ENCODE measurements at places on chromosomes 3 and 15.

- DNase-seq: no peak
These were observed 807.4 kb downstream of the SQOR start for GRCh38 chr15:46442184-46442583.

DNA sequence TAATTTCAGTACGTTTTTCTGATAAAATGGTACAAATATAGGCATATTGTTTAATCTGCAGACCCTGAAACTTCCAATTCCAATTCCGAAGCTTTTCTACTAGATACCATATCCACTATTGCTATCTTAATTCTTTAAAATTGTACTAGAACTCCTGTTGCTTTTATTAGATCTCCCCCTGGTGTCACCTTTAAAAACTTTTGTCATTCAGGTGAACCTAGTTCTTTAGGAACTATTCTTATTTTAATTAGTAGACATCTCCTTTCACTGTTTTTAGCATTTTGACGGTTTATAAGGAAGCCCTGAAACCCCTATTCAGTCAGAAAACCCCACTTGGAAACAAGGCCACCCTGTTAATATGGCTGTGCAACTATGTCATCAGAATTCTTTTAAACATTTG is 22.3 kb downstream of the C2CD4B start:
- DNase-seq: no peak

GRCh38 chr3:113736548-113737089 is 9.4 kb downstream of the NAA50 start:
- peak; percentile 84 for DNase-seq

GRCh38 chr15:42933886-42934667 is 13.5 kb upstream of the TTBK2 start:
- no peak for DNase-seq

DNA sequence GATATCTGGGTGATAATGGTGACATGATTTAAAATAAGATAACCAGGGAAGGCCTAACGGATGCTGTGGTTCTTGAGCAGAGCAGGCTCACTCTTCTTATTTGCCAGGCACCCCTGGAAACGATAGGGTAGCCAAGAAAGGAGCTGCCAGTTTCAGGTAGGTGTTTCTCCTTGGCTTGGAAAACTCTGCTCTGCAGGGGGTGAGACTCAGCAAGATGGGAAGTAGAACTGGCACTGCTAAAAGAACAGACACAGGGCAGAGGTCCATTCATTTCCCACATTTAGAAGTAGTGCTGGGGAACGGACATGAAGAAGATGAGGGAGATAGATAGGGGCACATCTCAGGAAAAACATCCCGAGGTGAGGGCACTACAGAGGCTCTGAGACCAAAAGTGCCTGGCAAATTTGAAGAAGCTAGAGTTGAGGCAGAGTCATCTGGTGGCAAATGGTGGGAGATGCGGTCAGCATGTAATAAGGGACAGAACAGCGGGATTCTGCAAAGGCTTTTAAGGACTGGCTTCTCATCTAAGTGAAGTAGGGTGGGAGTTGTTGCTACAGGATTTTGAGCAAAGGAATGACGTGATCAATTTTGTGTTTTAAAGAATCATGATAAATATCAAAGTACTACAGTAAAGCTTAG is 323.4 kb upstream of the PLSCR5 start:
- no peak for DNase-seq

DNA sequence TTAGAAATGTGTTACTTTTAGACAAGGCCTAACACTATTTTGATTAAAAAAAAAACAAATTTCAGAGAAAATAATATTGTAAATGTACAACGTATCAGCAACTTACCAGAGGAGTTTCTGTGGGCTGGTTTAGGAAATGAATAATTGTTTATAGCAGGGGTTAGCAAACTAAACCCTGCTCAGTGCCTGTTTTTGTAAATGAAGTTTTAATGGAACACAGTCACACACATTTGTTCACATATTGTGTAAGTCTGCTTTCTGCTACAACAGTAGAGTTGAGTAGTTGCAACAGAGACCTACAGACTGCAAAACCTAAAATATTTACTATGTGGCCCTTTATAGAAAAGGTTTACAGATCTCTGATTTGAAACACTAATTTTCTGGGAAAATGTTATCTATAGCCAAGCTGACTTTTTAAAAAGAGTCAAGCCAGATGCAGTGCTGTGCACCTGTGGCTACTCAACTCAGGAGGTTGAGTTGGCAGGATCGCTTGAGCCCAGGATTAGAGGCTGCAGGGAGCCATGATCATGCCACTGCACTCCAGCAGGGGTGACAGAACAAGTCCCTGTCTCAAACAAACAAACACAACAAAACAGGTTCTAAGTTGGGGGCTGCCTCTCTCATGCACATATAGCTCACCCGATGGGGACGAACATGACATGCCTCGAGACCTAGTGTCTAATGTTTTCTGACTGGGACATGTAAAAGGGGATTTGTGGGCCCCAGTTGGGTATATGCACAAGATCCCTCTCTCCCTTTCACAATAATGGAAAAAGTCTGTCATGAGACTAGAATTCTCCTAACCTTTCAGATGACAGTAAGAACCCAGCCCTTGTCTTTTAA is 182.5 kb downstream of the TNIK start:
- no peak for DNase-seq

GRCh38 chr15:73153024-73153423 is 100.8 kb downstream of the NEO1 start:
- no peak for DNase-seq

- DNase-seq: peak; percentile 30
These were observed 19.6 kb upstream of the SRP14 start for GRCh38 chr15:40058476-40059140.

GRCh38 chr3:135779590-135780235 is 185.8 kb upstream of the PPP2R3A start:
- DNase-seq: no peak

GRCh38 chr15:60799885-60800284 is 320.9 kb upstream of the ICE2 start:
- DNase-seq: no peak

DNA sequence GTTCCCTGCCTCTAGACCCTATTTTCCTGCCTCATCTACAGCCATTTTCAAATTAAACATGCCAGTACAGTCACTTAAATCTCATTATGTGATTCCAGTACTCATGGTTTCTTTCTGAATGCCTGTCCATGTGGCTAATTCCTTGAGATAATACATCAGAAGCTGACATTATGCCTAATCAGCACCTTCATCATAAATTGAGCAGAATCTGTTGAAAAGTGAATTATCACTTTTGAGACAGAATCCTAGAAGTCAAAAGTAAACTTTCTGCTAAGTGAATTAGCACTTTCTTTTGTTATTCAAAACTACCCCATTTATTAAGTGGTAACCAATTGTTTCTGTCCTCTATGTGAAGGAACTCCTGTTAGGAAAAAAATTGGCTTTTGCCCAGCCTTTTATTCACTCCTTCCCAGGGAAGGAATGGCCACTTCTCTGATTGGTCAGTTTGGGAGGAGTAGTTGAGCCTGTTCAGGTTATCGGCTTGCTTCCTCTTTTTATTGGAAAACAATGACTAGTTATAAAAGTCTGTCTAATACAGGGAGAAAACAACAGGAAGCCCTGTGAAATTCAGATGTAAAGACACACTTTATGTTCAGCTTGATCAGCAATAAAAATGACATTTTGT is 40.5 kb downstream of the OSTN start:
- no peak for DNase-seq

DNA sequence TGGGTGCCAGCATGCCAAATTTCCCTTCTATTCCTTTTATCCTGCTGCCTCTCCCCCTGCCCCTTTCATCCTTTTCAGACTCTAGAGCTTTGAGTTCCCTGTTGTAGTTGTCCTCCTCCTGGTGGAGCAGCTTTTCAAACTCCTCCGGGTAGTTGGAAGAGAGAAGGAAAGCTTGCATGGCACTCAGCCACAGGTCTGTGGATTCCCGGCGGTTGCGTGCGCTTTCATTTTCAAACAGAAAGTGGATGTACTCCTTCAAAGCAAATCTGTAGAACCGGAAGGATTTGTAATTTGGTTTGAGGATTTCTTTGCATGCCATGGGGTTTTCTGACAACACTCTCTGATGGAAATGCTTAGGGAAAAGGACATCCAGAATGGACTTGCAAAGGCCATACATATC is 68.1 kb upstream of the DCLK3 start:
- no peak for DNase-seq

- DNase-seq: no peak
These were observed 27.5 kb downstream of the NBEAL2 start for GRCh38 chr3:47007001-47007400.

- DNase-seq: no peak
These were observed 68.9 kb downstream of the FOXP1 start for GRCh38 chr3:71514621-71515020.

DNA sequence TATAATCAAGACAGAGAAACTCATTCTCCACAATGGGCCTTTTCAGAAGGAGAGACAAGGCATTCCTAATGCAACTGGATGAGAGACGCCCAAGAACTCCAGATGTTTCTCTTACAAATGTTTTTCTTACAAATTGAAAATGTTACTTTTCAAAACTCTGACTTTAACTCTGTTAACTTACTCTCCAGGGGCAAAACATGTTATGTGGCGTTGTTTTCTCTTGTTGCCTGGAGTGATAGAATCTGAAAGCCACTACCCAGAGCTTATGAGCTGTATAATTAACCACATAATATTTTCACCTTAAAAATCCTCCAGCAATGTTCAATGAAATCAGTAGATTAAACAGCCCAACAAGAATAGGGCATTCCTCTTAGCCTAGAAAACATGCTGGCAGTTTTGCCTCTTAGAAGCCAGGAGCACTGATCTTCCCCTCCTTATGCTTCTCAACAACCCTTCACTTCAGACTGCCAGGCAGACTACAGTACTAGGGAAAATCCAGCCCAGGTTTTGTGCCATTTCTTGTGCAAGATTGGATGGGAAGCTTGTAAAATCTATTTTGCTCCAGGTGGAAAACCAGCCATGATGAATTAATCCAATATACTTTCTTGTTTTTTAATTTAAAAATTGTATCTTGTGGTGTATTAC is 186.7 kb upstream of the GADL1 start:
- no peak for DNase-seq

DNA sequence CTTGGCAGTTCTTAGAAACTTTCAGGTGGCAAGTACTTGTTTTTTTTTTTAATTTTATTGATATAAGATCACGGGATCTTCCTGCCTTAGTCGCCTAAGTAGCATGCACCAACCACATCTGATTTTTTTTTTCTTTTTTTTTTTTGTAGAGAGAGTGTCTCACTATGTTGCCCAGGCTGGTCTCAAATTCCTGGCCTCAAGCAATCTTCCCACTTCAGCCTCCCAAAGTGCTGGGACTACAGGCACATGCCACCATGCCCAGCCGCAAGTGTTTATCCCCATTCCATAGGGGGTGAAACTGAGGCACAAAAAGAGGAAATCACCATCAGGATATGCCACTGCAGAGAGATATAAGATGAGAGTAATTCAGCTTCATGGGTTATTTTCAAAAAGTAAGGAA is 102.9 kb downstream of the IGF2BP2 start:
- no peak for DNase-seq

- no peak for DNase-seq
These were observed 463.5 kb downstream of the RAP2B start for GRCh38 chr3:153625506-153625905.

GRCh38 chr3:14869917-14870782 is 51.4 kb downstream of the FGD5 start:
- DNase-seq: no peak

GRCh38 chr15:64099379-64099778 is 3.6 kb downstream of the SNX1 start:
- DNase-seq: no peak

GRCh38 chr3:57091521-57092273 is 31.2 kb downstream of the SPATA12 start:
- DNase-seq: no peak

GRCh38 chr15:66655511-66655910 is 46.5 kb upstream of the SMAD6 start:
- no peak for DNase-seq

DNA sequence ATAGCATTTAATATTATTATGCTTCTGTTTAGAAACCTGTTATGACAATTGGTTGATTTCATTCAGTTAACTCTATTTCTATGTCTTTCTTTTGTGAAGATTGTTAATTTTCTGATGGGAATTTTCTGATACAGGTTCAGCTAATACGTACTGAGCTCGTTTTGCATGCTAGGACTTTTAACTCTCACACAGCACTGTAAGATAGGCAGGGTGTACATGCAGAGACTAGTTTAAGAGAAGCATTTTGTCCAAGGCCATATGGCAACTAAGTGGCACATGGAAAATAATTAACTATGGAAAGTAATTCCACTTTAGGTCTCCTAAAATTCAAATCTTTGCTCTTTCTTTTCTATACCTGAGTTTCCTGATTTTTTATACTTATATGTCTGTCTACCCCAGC is 81.9 kb downstream of the IL1RAP start:
- no peak for DNase-seq

DNA sequence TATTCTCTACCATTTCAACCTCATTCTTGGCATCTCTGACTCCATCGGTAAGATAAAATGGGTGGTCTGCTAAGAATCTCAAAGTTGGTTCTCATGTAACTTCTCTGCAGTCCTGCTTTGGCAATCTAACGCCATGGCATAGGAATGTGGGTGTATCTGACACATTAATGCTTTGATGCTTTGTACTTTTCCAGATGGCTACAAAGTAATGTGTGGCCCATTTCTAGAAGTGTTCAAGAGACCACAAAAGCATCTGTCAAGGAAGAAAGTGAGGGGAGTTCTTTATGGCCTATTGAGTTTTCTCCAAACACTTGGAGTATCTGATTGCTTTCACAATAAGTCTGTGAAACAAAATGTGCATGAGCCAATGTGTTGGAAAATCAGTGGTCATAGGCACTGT is 339.9 kb upstream of the TGFBR2 start:
- DNase-seq: no peak

DNA sequence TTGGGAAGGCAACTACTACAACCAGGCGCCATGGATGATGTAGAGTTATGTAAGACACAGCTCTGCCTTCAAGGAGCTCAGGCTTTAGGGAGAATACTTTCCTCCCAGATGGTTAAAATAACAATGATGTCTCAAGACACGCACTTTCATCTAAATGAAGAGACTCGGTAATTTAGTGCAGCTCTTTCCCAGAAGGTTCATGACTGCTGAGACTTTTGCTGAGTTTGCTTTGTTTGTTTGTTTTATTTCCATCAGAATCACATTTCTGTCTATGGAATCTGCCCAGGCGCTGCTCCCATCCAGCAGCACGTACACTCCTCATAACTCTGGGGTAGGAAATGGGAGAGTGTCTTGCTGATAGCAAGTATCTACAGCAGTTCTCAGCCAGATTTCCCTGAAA is 33.9 kb upstream of the MEX3B start:
- no peak for DNase-seq

DNA sequence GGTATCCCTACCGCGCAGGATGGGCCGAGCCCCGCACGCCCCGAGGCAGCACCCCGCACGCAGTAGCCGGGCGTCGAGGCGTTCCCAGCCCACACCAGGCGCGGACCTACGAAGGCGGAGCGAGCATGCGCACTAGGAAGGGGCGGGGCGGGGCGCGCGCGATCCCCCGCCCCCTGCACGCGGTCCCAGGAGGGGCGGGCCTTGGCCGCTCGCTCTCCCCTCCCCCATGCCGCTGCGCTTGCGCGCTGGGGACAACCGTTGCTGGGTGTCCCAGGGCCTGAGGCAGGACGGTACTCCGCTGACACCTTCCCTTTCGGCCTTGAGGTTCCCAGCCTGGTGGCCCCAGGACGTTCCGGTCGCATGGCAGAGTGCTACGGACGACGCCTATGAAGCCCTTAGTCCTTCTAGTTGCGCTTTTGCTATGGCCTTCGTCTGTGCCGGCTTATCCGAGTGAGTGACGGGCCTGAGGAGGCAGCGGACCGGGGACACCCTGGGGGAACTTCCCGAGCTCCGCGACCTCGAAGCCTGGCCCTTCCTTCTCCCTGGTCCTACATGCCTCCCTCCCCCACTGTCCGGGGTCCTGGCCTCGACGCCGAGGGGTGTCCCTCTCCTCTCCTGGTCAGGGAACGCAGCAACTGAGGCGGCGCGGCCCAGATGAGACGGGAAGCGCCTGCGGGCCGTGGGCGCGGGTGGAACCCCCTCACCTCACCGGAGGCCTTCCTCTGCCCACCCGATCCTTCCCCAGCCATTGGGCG is at the start of gene SPESP1:
Gene SPESP1, plus strand, starts transcription at position 258 of the 755 bp plus-strand sequence. Its CDS starts 129 bp downstream, at position 387.
- no peak for DNase-seq
